ENCODE measurements at places on chromosomes 6 and 20.

DNA sequence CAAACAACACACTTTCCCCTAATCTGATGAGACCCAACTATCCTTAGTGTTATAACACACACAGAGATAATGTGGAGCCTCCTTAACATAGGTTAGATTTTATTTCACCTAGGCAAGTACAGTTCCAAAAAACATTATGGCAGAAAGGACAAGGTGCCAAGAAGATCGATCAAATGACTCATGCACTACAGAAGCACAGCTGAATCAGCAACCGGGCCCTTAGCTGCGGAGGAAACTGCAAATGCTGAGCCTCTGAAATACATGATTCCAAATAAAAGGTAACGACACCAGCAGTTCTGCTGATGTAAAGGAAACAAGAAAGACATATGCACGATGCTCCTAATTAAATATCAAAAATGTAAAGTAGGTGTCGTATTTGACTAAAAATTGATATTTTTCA is 19.9 kb upstream of the MUC21 start:
- DNase-seq = no peak

- no peak for DNase-seq
Measured at GRCh38 chr6:150499882-150500312, 99.8 kb upstream of the PLEKHG1 start.

GRCh38 chr6:132651062-132651461 is 7.9 kb downstream of the TAAR1 start:
- DNase-seq = no peak

DNA sequence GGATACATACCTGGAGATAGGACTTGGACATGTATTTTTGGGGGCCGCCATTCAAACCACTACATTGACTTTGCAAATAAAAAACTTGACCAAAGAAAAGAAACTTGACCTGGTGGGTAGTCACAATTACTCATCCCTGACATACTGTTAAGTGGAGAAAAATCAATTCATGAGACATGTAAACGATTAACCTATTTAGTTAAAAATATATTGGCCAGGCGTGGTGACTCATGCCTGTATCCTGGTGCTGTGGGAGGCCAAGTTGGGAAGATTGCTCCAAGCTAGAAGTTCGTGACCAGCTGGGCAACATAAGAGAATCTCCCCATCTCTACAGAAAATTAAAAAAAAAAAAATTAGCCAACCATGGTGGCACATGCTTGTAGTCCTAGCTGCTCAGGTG is 2.5 kb upstream of the SRSF12 start:
- no peak for DNase-seq

GRCh38 chr6:42449917-42450476 is 1.7 kb downstream of the TRERF1 start:
- no peak for DNase-seq

DNA sequence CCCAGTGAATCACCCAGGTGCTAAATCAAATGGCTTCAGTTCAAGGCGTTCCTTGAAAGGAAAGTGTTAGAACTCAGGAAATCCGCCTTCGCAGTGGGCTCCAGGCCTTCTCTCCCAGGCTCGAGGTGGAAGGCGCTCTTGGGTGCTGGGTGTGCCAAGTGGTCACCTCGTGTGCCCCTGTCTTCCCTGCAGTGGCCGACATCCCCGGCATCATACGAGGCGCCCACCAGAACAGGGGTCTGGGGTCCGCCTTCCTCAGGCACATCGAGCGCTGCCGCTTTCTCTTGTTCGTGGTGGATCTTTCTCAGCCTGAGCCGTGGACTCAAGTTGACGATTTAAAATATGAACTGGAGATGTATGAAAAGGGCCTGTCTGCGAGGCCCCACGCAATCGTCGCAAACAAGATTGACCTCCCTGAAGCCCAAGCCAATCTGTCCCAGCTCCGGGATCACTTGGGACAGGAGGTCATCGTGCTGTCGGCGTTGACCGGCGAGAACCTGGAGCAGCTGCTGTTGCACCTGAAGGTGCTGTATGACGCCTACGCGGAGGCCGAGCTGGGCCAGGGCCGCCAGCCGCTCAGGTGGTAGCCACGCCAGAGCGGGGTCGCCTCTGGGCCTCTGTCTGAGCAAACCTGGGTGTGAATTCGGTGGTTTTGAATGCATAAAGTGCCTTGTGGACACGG is 17.8 kb downstream of the MTG2 start:
- DNase-seq = no peak
